ENCODE measurements at places on chromosomes 16 and 17. TPM values are rescaled to one million over a fixed set of nuclear protein-coding genes. Genes with fewer than 3 reads are reported as not detected.

GRCh38 chr17:68535922-68536321 lies 23.7 kb downstream of the PRKAR1A start:
- no peak for DNase-seq

DNA sequence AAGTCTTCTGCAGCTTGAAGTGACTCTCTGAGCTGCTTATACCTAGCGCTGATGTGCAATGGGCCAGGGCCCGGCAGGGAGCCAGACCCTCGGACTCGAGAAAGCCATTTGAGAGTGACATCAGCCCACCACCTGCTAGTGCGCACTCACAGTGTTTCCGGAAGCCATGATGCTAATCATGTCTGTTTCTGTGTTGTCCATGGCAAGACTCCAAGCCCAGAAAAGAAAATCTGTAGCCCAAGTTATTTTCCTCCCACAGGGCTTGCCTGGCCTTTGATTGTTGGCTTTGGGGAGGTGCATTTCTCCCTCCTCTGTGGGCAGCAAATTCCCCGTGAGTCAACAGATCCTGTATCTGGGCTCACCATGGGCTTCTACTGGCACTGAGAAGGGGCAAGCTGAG lies 1.8 kb upstream of the CDRT4 start:
- peak; percentile 74 for DNase-seq

- peak; percentile 11 for DNase-seq
Measured at GRCh38 chr16:88379694-88380040, 3.1 kb upstream of the ZNF469 start.

DNA sequence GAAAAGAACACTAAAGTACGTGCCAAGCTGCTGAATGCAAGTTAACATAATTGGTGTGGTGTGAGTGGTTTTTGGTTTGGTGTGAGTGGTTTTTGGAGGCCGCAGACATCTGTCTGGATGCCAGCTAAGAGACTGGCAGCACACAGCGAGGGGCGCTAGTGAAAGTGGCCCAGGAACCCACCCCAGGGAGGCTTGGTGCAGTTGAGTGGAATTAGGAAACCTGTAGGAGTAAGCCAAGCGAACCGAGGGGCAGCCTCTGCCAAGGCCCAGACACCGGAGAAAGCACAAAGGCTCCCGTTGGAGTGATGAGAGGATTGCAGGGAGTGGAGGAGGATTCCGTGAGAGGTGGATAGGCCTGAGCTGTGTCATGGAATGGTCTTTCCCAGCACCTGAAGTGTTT lies 24.6 kb upstream of the SLC5A11 start:
- no peak for DNase-seq

DNA sequence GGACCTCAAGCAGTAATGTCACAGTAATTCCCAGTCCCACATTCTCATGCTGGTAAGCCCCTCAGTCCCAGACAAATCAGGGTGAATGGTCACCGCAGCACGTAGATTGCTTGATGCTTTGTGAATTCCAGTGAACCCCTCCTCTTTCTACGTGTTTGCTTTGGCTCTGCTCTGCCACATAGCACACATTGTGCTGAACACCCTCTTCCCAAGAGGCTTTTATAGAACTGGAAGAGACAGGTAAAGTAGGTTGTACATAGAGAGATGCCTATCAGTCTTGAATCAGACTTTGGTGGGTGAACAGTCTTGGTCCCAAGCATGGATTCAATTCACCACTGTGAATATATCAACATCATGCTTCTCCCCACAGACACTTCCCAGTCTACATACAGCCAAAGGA lies 579 bp upstream of the KRTAP9-6 start:
- no peak for DNase-seq

- no peak for DNase-seq
Measured at GRCh38 chr16:77816293-77816692, 27.9 kb downstream of the VAT1L start.

- no peak for DNase-seq
Measured at GRCh38 chr16:74797414-74797813, 22.8 kb upstream of the FA2H start.

- DNase-seq, result no peak
Measured at GRCh38 chr17:16381496-16381820, 567 bp downstream of the UBB start.

- DNase-seq, result peak; percentile 62
Measured at GRCh38 chr17:50064253-50065001, 8.5 kb downstream of the ITGA3 start.

DNA sequence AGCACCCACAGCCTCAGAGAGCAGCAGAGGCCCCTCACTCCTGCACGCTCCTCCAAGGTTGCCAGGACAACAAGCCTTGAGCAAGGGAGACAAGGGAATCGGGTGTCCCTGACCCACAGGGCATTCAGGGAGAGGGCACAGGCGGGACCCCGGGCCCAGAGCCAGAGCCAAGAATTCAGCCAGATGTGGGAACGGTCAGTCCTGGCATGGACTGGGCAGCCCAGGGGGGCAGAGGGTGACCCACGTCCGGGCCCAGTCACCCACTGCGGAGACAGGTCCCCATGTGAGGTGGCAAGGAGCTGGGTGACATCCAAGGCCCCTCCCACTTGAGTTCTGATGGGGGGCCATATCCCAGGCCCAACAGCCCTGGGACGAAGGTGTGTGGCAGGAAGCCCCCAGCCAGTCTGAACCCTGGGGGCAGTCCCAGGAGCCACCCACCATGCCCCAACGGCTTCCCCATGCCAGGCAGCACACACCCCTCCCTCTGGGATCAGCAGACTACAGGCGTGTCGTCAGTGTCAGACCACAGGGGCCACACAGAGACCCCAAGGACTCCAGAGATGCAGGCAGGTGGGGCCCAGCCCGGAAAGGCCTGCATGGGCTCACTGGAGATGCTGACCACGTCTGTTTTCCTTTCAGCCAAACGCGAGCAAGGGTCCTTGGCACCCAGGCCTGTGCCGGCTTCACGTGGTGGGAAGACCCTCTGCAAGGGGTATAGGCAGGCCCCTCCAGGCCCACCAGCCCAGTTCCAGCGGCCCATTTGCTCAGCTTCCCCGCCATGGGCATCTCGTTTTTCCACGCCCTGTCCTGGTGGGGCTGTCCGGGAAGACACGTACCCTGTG lies 23.0 kb downstream of the USP6 start:
- no peak for DNase-seq

DNA sequence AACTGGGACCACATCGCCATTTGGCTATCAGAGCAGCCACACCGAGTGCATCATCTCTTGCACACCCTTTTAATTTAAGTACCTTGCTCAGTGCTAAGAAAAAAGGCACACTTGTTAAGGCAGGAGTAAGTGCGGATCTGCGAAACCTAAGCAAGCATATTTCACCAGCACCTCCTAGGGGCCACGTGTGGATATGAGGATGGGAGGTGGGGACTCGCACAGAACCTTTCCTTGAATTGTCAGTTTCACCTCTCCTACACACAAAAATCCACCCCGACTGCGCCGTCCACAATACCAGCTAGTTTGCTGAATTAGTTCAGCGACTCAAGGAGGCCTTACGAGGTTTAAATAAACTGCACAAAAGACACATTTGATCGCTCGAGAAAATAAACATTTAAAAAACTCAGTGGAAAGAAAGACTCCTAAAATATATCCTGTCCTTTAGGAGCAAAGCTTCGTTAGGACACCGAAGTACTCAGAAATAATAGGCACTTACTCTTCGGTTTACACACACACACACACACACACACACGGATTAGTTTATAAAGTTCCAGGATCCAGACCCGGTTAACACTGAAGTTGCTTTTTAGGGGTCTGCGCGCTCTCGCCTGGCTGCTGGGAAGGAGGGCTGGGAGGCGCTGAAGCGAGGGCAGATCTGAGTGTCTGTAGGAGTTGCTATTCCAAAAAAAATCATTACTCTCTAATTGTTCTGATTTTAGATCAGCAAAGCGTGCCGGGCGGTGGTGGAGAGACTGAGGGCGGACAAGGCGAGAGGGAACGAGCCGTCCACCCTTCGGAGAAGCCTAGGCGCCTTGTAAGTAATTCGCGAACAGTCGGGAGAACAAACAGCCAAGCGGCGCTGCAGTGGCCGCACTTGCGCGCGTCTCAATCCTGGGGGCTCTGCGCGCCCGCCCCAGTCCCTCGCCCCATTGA lies 1.0 kb upstream of the KCNJ2 start:
- peak; percentile 50 for DNase-seq

- DNase-seq, result no peak
Measured at GRCh38 chr17:40284085-40284713, 3.5 kb upstream of the CDC6 start.

DNA sequence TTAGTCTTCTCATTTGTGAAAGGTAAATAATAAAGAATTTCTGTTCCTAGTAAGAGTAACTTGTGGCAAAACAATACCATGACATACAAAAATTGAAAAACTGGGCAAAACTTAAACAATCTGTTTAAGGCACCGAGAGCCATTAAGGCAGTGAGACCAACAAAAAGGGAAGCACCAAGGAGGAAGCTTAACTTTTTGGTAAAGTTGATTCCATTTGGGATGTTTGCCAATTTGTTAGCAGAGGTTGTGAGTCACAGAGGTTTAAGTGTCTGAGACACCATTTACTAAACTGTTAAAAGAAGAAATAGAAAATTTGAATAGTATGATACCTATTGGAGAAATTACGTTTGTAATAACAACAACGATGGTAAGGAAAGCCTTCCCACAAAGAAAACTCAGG lies 4.9 kb downstream of the SLC35G3 start:
- no peak for DNase-seq

GRCh38 chr17:38867968-38868816 lies 1.7 kb upstream of the LASP1 start:
- peak; percentile 74 for DNase-seq

- DNase-seq, result peak; percentile 77
Measured at GRCh38 chr17:75524970-75525805, at the start of gene LLGL2. Gene LLGL2, plus strand, starts transcription at chr17:75525697. Its CDS starts 17,730 bp downstream, at chr17:75543427.

GRCh38 chr17:64692187-64692586 lies 30.1 kb upstream of the SMURF2 start:
- DNase-seq, result no peak

- DNase-seq, result no peak
Measured at GRCh38 chr16:73949574-73950320, 346.9 kb upstream of the PSMD7 start.

GRCh38 chr17:78306913-78307312 lies 53.0 kb downstream of the SOCS3 start:
- DNase-seq, result no peak

DNA sequence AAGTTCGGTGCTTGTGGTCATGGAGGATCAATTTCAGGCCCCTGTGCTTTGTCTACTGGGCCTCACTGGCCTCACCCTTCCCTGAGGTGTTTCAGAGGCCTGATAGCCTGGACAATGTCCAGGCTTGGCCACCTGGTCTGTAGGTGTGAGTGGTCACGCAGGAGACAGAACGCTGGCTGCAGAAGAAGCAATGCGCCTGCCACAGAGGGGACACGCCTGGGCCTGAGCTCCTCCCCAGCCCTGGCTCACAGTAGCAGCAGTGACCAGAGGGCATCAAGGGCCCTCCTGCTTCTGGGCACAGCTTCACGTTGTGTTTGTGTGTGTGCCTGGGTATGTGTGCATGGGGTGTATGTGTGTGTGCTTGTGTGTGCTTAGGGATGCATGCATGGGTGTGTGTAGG lies 1.9 kb upstream of the PITPNM3 start:
- no peak for DNase-seq

DNA sequence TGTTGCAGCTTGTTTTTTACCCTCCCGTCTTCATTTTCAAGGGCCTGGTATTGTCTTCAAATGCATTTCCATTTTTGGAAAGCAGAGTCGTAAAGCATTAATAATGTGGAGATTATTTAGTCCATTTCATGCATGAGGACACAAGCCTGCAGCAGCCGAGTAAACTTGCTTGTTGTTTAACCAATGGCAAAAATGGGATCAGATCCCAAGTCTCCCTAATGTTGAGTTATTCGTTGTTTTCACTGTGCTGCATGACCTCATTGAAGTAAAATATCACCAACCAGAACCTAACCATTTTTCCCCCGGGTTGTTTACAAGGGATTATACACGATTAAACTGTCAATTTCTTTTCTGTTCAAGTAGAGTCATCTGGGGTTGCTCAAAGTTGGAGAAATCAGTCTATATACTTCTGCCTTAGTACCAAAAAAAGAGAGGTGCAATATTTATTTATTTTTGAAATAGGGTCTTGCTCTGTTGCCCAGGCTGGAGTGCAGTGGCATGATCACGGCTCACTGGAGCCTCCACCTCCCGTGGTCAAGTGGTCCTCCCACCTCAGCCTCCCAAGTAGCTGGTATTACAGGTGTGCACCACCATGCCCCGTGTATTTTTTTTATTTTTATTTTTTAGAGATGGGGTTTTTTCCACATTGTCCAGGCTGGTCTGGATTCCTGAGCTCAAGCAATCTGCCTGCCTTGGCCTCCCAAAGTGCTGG lies 12.4 kb downstream of the AMZ2 start:
- no peak for DNase-seq

- no peak for DNase-seq
Measured at GRCh38 chr16:10880594-10881452, 3.8 kb downstream of the CIITA start.

- peak; percentile 28 for DNase-seq
Measured at GRCh38 chr17:42891539-42892152, 9.0 kb upstream of the G6PC1 start.

DNA sequence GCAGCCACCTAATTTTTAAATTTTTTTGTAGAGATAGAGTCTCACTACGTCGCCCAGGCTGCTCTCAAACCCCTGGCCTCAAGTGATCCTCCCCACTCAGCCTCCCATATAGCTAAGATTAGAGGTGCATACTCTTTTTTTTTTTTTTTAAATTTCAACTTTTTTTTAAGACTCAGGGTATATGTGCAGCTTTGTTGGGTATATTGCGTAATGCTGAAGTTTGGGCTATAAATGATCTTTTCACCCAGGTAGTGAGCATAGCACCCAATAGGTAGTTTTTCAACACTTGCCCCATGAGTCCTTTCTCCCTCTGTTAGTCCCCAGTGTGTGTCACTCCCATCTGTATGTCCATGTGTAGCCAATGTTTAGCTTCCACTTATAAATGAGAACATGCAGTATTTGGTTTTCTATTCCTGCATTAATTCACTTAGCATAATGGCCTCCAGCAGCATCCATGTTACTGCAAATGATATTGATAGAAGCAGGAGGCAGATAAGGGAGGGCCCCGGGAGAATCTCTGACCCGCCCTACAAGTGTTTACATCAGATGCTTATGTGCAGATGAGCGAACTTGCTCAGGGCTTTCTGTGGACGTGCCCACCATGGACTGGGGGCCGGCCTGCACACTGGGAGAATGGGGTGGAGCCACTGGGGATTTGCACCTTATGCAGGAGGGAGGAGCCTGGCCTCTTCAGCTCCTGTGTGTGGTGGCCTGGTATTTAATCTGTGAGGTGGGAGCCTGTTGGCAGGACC lies 110.3 kb upstream of the ZKSCAN2 start:
- no peak for DNase-seq

RGS9 gene
- total RNA-seq, result 1.5 TPM

KCNJ18 gene
- total RNA-seq, result not detected

MT4 gene
- not detected for total RNA-seq

EMP2 gene
- 12.8 TPM for total RNA-seq

PLCD3 gene
- total RNA-seq, result 217 TPM

ORMDL3 gene
- 25.1 TPM for total RNA-seq

CLEC19A gene
- not detected for total RNA-seq

ENPP7 gene
- total RNA-seq, result not detected

KRT32 gene
- total RNA-seq, result 0.15 TPM

CPHXL2 gene
- total RNA-seq, result not detected

ZNF598 gene
- total RNA-seq, result 27.4 TPM

PLA2G10 gene
- total RNA-seq, result not detected

MYL4 gene
- total RNA-seq, result 2.0 TPM

ATP2C2 gene
- total RNA-seq, result not detected

POLR3K gene
- 7.2 TPM for total RNA-seq

PRSS8 gene
- not detected for total RNA-seq

CDH13 gene
- 22.8 TPM for total RNA-seq

CD300H gene
- total RNA-seq, result not detected

SMPD3 gene
- total RNA-seq, result 0.17 TPM

SPNS3 gene
- total RNA-seq, result not detected

CNTNAP4 gene
- 0.04 TPM for total RNA-seq
